ENCODE measurements at places on chromosomes 4 and X. TPM values are rescaled to one million over a fixed set of nuclear protein-coding genes. Genes with fewer than 3 reads are reported as not detected.

The ZNF41 gene
- 6.6 TPM for total RNA-seq

The REPS2 gene
- total RNA-seq: 5.2 TPM

The SLITRK4 gene
- 2.8 TPM for total RNA-seq

The MAEA gene
- total RNA-seq: 38.8 TPM

The CPEB2 gene
- total RNA-seq: 14.1 TPM

The CENPE gene
- 0.79 TPM for total RNA-seq

The CXCL13 gene
- not detected for total RNA-seq

The LGI2 gene
- 5.4 TPM for total RNA-seq

The TECRL gene
- not detected for total RNA-seq

The SCD5 gene
- 10.5 TPM for total RNA-seq

The ARHGEF6 gene
- 150 TPM for total RNA-seq

The NPNT gene
- total RNA-seq: 28.7 TPM

The DMRTC1 gene
- not detected for total RNA-seq

The S100G gene
- not detected for total RNA-seq

The OTUD6A gene
- total RNA-seq: not detected

The HDX gene
- 5.3 TPM for total RNA-seq

The TASL gene
- total RNA-seq: 3.3 TPM

The AFF2 gene
- 5.7 TPM for total RNA-seq

The PLP1 gene
- 0.38 TPM for total RNA-seq

The ZNF732 gene
- 0.60 TPM for total RNA-seq

The TCEAL6 gene
- not detected for total RNA-seq

The TMSB15C gene
- 1.2 TPM for total RNA-seq

The GNRHR gene
- total RNA-seq: not detected

The ITM2A gene
- total RNA-seq: 41.3 TPM

The CCKAR gene
- not detected for total RNA-seq

The PTTG2 gene
- total RNA-seq: not detected

The COL4A6 gene
- total RNA-seq: 3.6 TPM

The SCOC gene
- total RNA-seq: 40.1 TPM

The LONRF3 gene
- total RNA-seq: 22.4 TPM

The PASD1 gene
- not detected for total RNA-seq

The CT45A8 gene
- not detected for total RNA-seq

The UBE2D3 gene
- 519 TPM for total RNA-seq

The AFAP1 gene
- 26.9 TPM for total RNA-seq

The MAOA gene
- total RNA-seq: 220 TPM

The CT83 gene
- not detected for total RNA-seq

The PDE5A gene
- total RNA-seq: 27.1 TPM

The RAB33B gene
- total RNA-seq: 11.8 TPM

The CDS1 gene
- total RNA-seq: 1.7 TPM

The FAM120C gene
- 11.8 TPM for total RNA-seq

The CCDC120 gene
- total RNA-seq: 2.1 TPM

The UGT2B17 gene
- total RNA-seq: not detected

The RIPPLY1 gene
- not detected for total RNA-seq

The GPC3 gene
- 59.4 TPM for total RNA-seq

The GABRQ gene
- not detected for total RNA-seq

The ADH5 gene
- 126 TPM for total RNA-seq

The PDGFC gene
- 33.1 TPM for total RNA-seq
